ENCODE measurements at places on chromosomes 7 and 10. TPM values are rescaled to one million over a fixed set of nuclear protein-coding genes. Genes with fewer than 3 reads are reported as not detected.
A peak's percentile ranks its signal among the peaks of the same experiment; 100 is the strongest.

DNA sequence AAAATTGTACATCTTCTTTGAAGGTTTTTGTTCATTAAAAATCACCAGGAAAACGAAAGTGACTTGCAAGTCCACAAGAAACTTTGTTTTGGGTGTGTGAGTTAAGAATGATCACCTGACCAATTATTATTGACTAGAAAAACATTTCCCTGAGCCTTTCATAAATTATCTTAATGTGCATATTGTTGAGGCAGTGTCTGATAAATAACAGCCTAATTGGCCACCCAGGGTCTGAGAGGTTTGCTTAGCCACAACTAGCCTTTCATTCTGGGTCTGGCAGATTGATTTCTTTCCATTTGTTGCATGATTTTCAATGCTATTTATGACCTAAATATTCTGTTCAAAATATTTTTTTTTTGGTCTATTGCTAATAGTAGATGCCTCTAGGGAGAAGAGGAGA is 152.8 kb downstream of the AUTS2 start:
- H3K27ac ChIP-seq = no peak overlapping the region
- no peaks in the 10 kb centered on the region for H3K27me3 ChIP-seq

DNA sequence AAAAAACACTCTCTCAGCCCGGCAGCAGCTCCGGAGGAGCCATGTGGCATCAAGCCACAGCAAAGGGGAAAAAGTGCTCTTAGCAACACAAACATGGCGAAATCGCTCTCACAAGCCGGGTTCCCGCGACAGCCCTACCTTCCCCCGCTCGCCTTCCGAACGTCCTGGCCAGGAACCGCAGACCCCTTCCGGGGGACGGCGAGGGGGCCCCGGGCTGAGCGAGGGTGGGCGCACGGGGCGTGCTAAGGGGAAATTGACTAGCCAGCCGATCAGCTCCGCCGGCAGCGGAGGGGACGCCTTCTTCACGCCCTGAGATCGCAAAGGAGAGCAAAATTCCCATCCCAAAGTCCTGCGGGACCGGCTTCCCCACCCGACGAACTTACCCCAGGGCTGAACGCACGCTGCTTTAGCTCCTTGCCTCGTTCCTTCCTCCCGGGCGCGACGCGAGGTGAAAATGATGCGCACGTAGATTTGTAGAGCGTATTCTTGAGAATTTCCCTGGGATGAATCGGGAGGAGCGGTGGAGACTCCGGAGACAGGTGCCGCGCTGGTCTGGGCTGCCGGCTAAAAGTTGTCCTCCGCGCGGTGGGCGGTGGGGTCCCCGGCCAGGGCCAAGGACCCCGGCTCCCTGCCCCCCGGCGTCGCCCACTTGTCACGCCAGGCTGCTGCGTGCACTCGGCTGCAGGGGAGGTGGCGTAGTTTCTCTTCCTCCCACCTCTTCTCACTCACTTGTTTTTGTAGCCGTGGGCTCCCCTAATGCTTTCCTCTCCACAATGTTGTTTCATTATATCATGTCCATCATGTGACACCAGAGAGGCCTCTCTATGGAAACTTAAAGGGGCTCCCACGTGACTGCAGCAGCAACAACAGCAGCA is 220.1 kb upstream of the MKLN1 start:
- peaks cover 10% of the 10 kb centered on the region for H3K27me3 ChIP-seq
- peak overlapping the region; percentile 87 for H3K4me3 ChIP-seq
- H3K27ac ChIP-seq = peak overlapping the region; percentile 94
- DNase-seq = peak; percentile 78

GRCh38 chr7:75757860-75758259 is 14.2 kb downstream of the CCL26 start:
- no peak overlapping the region for H3K27ac ChIP-seq
- no peaks in the 10 kb centered on the region for H3K36me3 ChIP-seq
- no peak for DNase-seq
- no peak overlapping the region for H3K4me3 ChIP-seq

GRCh38 chr7:25864943-25865751 is 286.9 kb upstream of the NFE2L3 start:
- no peak for DNase-seq
- H3K4me1 ChIP-seq = peaks cover 5% of the 10 kb centered on the region
- H3K36me3 ChIP-seq = no peaks in the 10 kb centered on the region

DNA sequence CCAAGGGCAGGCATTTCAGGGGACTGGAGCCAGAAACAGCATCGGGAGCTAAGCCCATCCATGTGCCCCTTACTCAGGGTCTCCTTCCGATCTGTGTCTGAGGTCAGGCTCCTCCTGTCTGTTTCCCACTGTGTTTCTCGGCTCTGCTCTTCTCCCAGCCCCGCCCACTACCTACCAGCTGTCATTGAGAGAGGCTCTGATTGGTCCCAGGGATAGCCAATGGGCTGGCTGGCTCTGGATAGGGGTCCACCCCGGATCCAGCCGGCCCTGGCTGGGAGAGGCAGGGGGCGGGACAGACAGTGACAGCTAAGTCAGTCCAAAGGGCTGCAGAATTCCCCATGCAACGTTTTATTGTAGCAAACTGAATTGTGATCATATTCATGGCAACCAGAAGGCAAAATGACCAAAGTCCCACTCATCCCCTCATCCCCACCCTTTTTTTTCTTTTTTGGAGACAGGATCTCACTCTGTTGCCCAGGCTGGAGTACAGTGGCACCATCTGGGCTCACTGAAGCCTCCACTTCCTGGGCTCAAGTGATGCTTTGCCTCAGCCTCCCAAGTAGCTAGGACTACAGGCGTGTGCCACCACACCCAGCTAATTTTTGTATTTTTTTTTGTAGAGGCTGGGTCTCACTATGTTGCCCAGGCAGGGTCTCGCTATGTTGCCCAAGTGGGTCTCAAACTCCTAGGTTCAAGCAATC is 76.3 kb downstream of the CLIP2 start:
- peak; percentile 84 for DNase-seq
- no peaks in the 10 kb centered on the region for H3K4me1 ChIP-seq
- H3K27me3 ChIP-seq = no peaks in the 10 kb centered on the region
- H3K36me3 ChIP-seq = no peaks in the 10 kb centered on the region
- H3K4me3 ChIP-seq = no peak overlapping the region

DNA sequence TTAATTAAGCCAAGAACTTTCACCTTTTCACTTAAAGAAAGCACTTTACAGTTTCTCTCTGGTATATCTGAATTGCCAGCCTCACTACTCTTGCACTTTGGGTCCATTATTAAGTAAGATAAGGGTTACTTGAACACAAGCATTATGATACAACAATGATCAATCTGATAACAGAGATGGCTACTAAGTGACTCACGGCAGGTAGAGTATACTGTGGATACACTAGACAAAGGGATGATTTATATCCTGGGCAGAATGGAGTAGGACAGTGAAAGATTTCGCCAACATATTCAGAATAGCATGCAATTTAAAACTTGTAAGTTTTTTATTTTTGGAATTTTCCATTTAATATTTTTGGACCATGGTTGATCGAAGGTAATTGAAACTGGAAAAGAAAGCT is 34.3 kb upstream of the ITGB8 start:
- no peaks in the 10 kb centered on the region for H3K36me3 ChIP-seq
- no peaks in the 10 kb centered on the region for H3K27me3 ChIP-seq

GRCh38 chr10:12214763-12215218 is 18.8 kb downstream of the CDC123 start:
- H3K4me1 ChIP-seq = peaks cover 18% of the 10 kb centered on the region
- peak; percentile 19 for DNase-seq
- H3K4me3 ChIP-seq = no peak overlapping the region
- H3K36me3 ChIP-seq = no peaks in the 10 kb centered on the region

DNA sequence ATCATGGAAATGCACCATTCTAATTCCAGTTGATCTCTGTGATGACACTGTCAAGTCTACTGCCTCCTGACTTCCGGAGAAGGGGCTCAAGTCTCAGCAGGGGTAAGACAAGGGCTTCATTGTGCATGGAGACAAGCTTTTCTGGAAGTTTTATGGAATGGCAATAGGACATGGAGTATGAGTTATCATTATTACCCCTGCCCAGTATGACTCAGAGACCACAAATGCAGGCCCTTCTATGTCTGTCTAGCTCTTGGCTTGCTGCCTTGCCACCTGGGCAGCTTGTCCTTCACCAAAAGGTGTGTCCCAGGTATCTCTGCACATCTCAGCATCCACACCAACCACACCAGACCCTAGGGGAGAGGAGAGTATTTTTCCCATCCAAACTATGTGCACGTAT is 34.9 kb upstream of the KIAA1217 start:
- H3K36me3 ChIP-seq = no peaks in the 10 kb centered on the region
- DNase-seq = no peak
- no peak overlapping the region for H3K4me3 ChIP-seq
- no peaks in the 10 kb centered on the region for H3K27me3 ChIP-seq

- no peak overlapping the region for H3K4me3 ChIP-seq
- H3K27ac ChIP-seq = peak overlapping the region; percentile 95
- DNase-seq = peak; percentile 91
- peaks cover 40% of the 10 kb centered on the region for H3K4me1 ChIP-seq
Measured at GRCh38 chr10:132448248-132448731, 51.3 kb downstream of the PWWP2B start.

DNA sequence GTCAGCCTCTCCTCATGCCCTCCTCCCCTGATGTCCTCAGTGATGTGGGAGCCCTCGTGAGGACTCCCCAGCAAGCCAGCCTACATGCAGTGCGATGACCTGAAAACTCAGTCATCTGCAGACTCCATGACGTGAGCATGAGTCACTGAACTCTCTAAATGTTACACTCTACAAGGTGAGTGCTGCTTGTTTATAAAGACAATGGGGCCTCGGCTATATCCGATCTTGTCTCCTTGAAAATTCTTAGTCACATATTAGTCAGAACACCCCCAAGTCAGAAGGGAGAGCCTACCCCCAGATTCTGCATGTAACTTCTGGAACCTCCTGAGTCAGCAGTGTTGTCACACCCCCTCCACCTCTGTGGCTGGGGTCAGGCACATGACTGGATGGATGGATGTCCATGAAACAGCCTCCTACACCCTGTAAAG is 673.8 kb downstream of the INHBA start:
- H3K4me1 ChIP-seq = no peaks in the 10 kb centered on the region
- H3K27ac ChIP-seq = no peak overlapping the region
- DNase-seq = no peak
- H3K4me3 ChIP-seq = no peak overlapping the region
- H3K36me3 ChIP-seq = no peaks in the 10 kb centered on the region
- no peaks in the 10 kb centered on the region for H3K27me3 ChIP-seq

GRCh38 chr7:6486438-6487183 is 38.9 kb upstream of the DAGLB start:
- no peak for DNase-seq
- H3K27me3 ChIP-seq = no peaks in the 10 kb centered on the region
- no peak overlapping the region for H3K4me3 ChIP-seq
- no peak overlapping the region for H3K27ac ChIP-seq

DNA sequence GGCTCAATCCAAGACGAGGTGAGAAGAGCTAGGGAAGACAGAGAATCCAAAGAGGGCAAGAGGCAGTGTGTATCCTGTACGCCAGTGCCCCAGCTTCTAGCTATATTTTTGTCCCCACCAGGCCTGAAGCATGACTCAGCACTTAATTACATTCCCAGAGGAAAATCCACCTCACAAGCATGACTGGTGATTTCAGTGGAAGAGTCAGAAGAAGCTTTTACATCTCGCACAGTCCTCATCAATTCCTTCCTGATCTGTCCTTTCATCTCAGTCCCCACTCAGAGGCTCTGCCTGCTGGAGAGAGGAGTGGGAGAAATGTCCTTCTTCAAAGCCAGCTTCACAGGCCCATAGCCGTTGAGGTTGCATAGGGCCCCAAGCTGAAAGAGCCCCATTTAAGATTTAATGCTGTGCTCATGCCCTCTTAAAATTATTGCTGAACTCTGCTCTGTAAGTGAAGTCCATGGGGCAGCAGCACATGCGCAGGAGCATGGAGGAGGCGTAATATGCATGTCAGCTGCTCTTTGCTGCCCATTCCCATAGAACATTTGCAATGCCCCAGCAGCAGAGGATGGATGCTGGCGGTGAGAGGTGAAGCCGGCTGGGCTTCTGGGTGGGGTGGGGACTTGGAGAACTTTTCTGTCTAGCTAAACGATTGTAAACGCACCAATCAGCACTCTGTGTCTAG is 39.0 kb upstream of the AOAH start:
- H3K4me3 ChIP-seq = no peak overlapping the region
- DNase-seq = no peak
- H3K4me1 ChIP-seq = peaks cover 5% of the 10 kb centered on the region
- no peaks in the 10 kb centered on the region for H3K36me3 ChIP-seq
- H3K27ac ChIP-seq = no peak overlapping the region

DNA sequence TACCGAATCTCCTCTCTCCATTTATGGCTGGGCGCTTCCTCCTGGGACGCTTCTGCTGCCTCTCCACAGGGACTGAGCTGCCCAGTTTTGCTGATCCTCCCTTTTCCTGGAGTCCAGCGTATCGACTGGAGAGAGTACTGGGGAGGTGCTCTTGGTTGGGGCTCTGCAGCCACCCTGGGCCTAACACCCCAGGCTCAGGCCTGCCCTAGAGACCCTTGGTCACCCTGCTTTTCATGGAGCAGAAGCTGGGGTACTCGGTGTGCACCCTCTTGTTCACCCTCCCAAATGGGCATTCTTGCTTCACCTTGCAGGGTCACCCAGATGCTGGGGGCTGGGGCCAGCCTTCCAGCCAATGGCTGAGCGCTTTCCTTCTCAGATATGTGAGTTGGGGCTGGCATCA is 88.8 kb upstream of the RET start:
- no peak overlapping the region for H3K4me3 ChIP-seq
- DNase-seq = no peak
- no peak overlapping the region for H3K27ac ChIP-seq
- H3K4me1 ChIP-seq = no peaks in the 10 kb centered on the region
- no peaks in the 10 kb centered on the region for H3K36me3 ChIP-seq

DNA sequence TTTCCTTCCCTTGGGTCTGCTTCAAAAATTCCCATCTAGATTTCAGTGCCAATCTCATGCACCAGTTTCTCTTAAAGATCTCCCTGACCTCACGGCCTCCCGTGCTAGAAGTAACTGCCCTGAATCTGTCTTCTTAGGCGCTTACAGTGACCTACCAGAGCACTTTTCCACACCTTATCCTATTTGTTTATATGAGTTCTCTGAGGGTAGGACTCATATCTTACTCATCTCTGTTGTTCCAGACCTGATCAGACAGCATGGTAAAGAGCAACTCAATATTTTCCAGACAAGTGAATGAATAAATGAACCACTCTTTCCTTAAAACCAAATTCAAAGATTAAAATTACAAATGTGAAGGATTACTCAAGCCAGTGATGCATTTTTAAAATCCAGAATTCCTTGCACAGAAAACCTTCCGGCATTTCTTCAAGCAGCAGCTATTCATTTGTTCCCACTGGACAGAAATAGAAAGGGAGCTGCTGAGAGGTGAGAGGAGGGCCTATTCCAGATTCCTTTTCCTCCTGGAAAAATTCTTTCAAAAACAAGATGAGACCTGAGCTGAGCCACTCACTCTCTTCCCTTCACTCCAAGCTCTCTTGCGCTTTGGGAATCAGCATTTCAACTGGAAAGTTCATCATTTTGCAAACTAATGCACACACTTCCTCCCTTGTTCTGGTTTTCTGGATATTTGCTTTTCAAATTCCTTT is 94.6 kb downstream of the ELMO1 start:
- no peak for DNase-seq
- H3K27me3 ChIP-seq = no peaks in the 10 kb centered on the region

- H3K4me1 ChIP-seq = peaks cover 20% of the 10 kb centered on the region
- no peak for DNase-seq
- no peak overlapping the region for H3K27ac ChIP-seq
- H3K27me3 ChIP-seq = no peaks in the 10 kb centered on the region
Measured at GRCh38 chr7:39647816-39648215, 24.4 kb downstream of the RALA start.

- no peak overlapping the region for H3K4me3 ChIP-seq
- no peaks in the 10 kb centered on the region for H3K27me3 ChIP-seq
- H3K36me3 ChIP-seq = no peaks in the 10 kb centered on the region
- no peak for DNase-seq
- no peaks in the 10 kb centered on the region for H3K4me1 ChIP-seq
Measured at GRCh38 chr7:10075866-10076265, 897.8 kb upstream of the PHF14 start.

TSPAN13 gene
- 44.4 TPM for total RNA-seq

CTTNBP2 gene
- total RNA-seq = 4.1 TPM

XRCC2 gene
- not detected for total RNA-seq

PHKG1 gene
- 9.7 TPM for total RNA-seq

TFEC gene
- total RNA-seq = 6.8 TPM
